ENCODE measurements at places on chromosomes 6 and 20.

GRCh38 chr6:106114492-106114891 lies 28.4 kb downstream of the PRDM1 start:
- DNase-seq: peak; percentile 43

GRCh38 chr6:134217105-134217797 lies 100.7 kb downstream of the SGK1 start:
- DNase-seq: no peak

GRCh38 chr6:108501559-108501958 lies 59.2 kb upstream of the FOXO3 start:
- DNase-seq: no peak

DNA sequence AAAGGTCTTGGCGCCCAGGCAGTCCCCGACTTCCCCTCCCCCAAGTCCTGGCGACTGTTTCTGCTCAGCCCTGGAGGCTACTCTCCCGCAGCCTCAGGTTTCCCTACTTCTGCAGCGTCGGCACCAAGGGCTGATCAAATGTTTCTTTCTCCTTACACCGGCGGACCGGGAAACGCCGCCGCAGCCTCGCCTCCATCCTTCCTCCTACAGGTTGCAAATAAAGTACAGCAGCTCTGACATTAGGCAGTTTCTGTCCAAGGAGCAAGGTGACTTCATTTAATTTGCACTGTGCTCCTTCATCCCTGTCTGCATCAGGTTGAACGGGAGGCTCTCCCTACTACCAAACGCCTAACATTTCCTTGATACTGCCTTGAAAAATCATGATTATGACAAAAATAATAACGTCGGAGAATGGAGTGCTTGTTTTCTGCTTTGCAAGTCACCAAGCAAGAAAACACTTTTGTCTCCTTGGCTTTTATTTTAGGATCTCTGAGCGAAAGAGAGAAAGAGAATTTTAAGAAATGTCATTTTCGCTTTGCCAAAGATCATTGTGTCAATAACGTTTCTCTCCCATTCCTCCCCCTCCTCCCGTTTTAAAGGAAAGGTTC lies 1.0 kb downstream of the CLIC5 start:
- DNase-seq: peak; percentile 9

GRCh38 chr6:29965563-29965872 lies 23.2 kb downstream of the HLA-A start:
- DNase-seq: no peak

DNA sequence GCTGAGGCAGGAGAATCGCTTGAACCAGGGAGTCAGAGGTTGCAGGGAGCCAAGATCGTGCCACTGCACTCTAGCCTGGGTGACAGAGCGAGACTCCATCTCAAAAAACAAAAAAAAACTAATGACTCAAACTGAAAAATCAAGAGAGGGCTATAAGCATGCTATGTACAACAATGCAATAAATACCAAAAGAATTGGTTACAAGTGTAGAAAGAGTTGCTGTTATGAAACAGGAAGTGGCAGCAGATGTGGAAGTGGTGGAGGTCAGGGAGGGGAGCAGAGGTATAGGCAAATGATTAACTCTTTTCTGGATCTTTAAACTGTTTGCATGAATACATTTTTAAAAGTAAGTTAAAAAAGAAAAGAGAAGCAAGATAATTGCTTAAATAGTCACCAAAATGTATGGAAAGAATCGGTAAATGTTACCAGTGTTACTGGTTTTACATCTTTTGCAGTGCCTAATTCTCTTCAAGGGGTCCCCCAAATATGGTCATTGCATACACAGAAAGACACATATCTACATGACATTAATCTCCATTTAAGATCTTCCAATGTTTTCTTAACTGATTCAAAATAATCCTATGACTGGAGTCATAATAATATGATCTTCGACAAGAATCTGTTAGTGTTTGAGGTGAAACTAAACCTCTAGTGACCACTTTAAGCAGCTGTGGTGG lies 15.0 kb downstream of the CALHM6 start:
- DNase-seq: peak; percentile 5

GRCh38 chr6:13071550-13072345 lies 256.6 kb downstream of the TBC1D7 start:
- no peak for DNase-seq

DNA sequence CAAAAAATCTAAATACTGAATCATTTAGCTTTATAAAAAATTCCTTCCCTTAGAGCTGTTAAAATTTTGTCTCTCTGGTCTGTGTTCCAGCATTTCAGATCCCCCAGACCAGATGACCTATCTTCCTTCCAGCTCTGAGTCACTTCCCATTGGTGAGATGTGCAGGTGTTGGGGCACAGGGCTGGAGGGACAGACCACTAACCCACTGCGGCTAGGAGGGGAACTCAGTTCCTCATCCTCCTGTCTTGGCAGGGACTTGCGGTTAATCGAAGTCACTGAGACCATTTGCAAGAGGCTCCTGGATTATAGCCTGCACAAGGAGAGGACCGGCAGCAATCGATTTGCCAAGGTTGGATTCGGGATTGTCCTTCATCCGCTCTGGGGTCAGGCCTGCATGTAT lies 6.0 kb downstream of the CNPY3 start:
- no peak for DNase-seq

- DNase-seq: peak; percentile 19
Measured at GRCh38 chr6:16437984-16438383, 199.6 kb downstream of the GMPR start.

- DNase-seq: no peak
Measured at GRCh38 chr6:32983964-32984621, 15.7 kb downstream of the BRD2 start.

DNA sequence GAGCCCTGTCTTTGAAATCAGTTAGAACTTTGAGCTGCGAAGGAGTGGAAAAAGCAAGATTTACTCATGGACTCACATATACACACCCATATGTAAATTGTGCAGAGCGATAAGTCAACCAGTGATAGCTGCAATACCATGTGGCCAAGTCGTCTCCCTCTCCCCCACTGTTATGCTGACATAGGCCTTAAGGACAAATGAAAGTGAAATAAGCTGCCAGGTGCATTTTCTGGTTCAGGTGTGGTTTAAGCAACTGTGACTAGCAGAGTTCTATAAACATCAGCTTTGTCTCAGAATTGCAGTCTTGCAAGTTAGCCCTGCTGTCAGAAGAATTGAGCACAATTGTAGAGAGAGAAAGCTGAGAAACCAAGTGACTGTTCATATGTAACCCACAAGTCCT lies 9.6 kb downstream of the FAM83B start:
- no peak for DNase-seq

DNA sequence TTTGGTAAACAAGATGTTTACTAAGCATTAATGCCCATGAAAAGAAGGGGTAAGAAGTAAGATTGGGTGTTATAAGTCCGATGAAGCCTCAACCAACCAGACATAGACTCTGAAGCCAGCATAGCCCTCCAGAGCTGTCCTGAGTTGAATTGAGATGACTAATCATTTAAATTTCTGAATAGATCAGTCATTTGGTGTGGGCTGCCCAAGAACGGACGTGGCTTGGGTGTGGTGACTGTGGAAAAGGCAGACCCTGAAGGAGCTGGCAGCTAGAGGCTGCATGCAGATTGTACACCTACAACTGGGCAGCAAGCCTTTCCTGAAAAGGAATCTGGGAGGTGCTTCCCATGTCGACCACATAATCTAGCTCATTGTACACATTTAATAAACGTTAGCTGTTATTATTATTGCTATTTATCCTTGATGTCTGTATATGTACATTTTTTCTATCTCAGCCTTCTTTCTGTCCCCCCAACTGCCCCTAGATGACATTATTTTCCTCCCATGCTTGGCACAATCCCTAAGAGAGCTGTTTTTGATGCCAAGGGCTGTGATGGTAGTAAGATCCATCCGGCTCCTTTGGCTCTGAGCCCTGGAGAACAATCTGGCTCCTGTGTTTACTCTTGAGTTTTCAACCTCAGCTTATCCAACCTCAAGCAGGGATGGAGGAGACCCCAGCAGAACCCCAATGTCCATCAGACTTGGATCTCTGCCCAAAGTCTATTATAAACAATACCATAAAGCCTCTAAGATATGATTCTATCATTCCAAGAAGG lies 57.6 kb upstream of the JAG1 start:
- no peak for DNase-seq

- no peak for DNase-seq
Measured at GRCh38 chr6:61203966-61204496, 1082.0 kb downstream of the KHDRBS2 start.

DNA sequence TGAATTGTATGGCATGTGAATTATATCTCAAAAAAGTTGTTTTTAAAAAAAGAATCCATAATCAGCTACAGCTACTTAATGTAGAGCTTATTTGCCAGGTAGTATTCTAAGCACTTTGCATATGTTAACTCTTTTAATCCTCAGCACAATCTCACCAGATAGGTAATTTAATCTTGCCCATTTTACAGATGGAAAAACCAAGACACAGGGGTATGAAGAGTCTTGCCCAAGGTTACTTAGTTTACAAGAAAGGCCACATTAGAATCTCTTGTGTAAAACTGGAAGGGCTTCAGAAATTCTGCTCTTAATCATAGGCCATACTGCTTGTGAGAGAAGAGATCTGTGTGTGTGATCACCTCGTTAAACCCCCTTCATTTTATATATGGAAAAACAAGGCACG lies 13.4 kb upstream of the RNF182 start:
- DNase-seq: no peak

DNA sequence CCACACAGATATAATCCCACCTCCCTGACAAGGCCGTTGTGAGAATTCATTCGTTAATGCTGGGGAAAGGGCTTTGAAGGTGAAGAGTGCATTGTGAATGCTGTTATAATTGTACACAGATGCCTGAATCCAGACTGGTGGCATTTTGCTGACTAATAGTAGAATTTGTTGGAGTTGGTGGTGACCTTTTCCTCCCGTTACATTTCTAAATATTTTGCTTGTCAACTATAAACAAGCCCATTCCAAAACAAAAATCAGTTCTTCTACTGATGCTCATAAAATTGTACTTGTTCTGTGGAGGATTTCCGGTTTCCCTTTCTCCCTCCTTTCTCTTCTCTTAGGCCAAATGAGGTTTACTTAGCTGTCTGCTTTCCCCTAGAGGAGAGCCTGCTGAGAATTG lies 253.1 kb upstream of the SUPT3H start:
- no peak for DNase-seq

GRCh38 chr6:166929542-166930189 lies 26.7 kb downstream of the RNASET2 start:
- DNase-seq: no peak

GRCh38 chr20:56587307-56588041 lies 41.6 kb upstream of the TFAP2C start:
- no peak for DNase-seq

All from effector memory CD8-positive, alpha-beta T cell (primary cell).